Ovary (tissue), 10 donors: ENCODE measurements at places on chromosomes 5 and 9. TPM values are rescaled to one million over a fixed set of nuclear protein-coding genes. Genes with fewer than 3 reads are reported as not detected.

FOXD4 gene
- 0.08 TPM for polyA plus RNA-seq

EIF4EBP3 gene
- 16.0 TPM for polyA plus RNA-seq

PCDHGA10 gene
- 3.9 TPM for polyA plus RNA-seq

FBXL7 gene
- 40.9 TPM for polyA plus RNA-seq

PCDHGA7 gene
- polyA plus RNA-seq, result 2.3 TPM

DDX4 gene
- polyA plus RNA-seq, result 0.63 TPM

TNFSF8 gene
- polyA plus RNA-seq, result 5.2 TPM

APC gene
- 5.1 TPM for polyA plus RNA-seq

CACNA1B gene
- polyA plus RNA-seq, result 0.02 TPM

SLC27A6 gene
- polyA plus RNA-seq, result 7.2 TPM

PTCD2 gene
- 7.3 TPM for polyA plus RNA-seq

S100Z gene
- 0.22 TPM for polyA plus RNA-seq

SPINK6 gene
- not detected for polyA plus RNA-seq

SOWAHA gene
- 0.07 TPM for polyA plus RNA-seq

STPG3 gene
- polyA plus RNA-seq, result not detected

ARID3C gene
- polyA plus RNA-seq, result not detected

GFI1B gene
- not detected for polyA plus RNA-seq

PAEP gene
- polyA plus RNA-seq, result 0.57 TPM

ADAM19 gene
- polyA plus RNA-seq, result 1.6 TPM

FBXO4 gene
- polyA plus RNA-seq, result 9.3 TPM

CDHR2 gene
- polyA plus RNA-seq, result 0.10 TPM

PROB1 gene
- polyA plus RNA-seq, result 1.0 TPM

ERBIN gene
- 31.0 TPM for polyA plus RNA-seq

PCDH12 gene
- 11.1 TPM for polyA plus RNA-seq

FABP6 gene
- polyA plus RNA-seq, result 4.5 TPM

F12 gene
- polyA plus RNA-seq, result not detected

IFNA13 gene
- 0.12 TPM for polyA plus RNA-seq

FBLL1 gene
- polyA plus RNA-seq, result 0.15 TPM
